ENCODE measurements at places on chromosomes 6 and 20. TPM values are rescaled to one million over a fixed set of nuclear protein-coding genes. Genes with fewer than 3 reads are reported as not detected.

Gene CTAGE9
- not detected for total RNA-seq

Gene FAM184A
- 0.85 TPM for total RNA-seq

Gene RAB32
- 132 TPM for total RNA-seq

Gene BPI
- total RNA-seq = not detected

Gene HS3ST5
- total RNA-seq = not detected

Gene TSBP1
- total RNA-seq = not detected

Gene LY6G6C
- total RNA-seq = under 0.01 TPM

Gene DCBLD1
- total RNA-seq = 57.9 TPM

Gene OR2B6
- not detected for total RNA-seq

Gene PTK7
- total RNA-seq = 47.0 TPM

Gene PIM1
- 30.2 TPM for total RNA-seq

Gene RTN4IP1
- total RNA-seq = 12.3 TPM

Gene FOXS1
- 9.3 TPM for total RNA-seq

Gene CENPW
- 3.7 TPM for total RNA-seq

Gene LY6G5C
- 1.7 TPM for total RNA-seq

Gene ZNF341
- 1.1 TPM for total RNA-seq

Gene KCNK17
- not detected for total RNA-seq

Gene SIRPA
- 9.9 TPM for total RNA-seq

Gene CTSZ
- 156 TPM for total RNA-seq

Gene LHFPL5
- total RNA-seq = not detected

Gene MYT1
- total RNA-seq = not detected
